ENCODE measurements at places on chromosomes 13 and 19.

DNA sequence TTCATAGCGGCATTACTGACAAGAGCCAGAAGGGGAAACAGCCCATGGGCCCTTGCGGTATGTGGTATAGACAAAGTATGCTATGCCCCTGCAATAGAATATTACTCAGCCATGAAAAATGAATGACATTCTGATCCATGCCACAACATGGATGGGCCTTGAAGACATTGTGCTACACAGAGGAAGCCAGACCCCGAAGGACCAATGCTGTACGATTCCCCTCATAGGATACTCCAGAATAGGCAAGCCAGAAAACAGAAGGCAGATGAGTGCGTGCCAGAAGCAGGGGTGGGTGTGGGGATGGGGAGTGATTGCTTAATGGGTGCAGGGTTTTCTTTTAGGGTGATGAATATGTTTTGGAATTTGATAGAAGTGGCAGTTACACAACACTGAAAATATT is 342.0 kb downstream of the TEX29 start:
- no peaks in the 10 kb centered on the region for H3K4me1 ChIP-seq
- H3K27ac ChIP-seq, result no peak overlapping the region
- no peaks in the 10 kb centered on the region for H3K27me3 ChIP-seq
- no peak for DNase-seq
- H3K36me3 ChIP-seq, result no peaks in the 10 kb centered on the region

DNA sequence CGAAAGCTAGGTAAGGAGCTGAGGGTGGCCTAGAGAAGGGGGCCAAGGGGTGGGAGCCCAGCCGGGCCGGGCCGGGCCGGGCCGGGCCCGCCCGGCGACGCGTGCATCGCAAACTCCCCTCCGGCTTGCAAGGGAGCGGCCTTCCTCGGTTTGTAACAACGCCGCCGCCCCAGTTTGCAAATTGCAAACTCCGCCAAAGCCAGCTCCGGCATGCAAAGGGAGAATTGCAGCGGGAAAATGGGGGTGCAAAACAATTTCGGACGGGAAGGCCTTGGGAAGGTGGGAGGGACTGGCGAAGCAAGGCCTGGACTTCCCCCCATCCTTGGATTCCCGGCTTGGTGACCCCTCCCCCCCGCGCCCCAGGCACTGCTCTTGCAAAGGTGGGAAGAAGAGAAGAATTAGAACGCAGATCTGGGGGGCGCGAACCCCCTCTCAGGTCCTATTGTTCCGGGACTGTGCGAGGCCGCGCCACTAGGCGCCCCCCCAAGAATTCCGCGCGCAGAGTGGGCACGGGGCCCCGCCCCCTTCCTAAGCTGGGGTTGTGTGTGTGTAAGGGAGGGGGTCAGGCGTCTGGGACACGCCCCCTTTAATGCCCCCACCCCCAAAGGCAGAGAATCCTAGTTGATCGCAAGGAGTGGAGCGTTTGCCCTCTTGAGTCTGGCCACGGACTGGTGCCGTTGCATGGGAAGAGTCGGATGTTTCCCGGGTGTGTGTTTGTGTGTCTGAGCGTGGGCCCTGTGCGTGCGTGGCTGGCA is 926 bp downstream of the PRR12 start:
- H3K36me3 ChIP-seq, result no peaks in the 10 kb centered on the region
- DNase-seq, result peak; percentile 71
- H3K4me1 ChIP-seq, result peaks cover 6% of the 10 kb centered on the region

DNA sequence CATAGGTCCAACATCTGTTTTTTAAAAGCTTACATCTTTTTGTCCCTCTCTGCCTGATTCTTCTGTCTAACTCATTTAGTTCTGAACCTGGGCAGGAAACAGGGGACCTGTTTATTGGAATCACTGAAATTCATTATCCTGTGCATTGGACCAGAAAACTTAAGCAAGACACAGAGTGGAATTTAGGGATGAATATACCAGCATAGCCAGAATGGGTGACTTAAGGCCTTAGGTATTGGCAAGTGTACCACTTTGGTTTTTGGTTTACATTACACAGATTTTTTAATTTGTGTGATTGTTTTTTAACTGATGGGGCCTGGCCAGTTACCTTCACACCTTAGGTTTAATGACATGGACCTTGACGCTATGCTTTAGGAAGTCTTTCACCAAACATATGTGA is 232.5 kb downstream of the GPC5 start:
- DNase-seq, result no peak
- no peaks in the 10 kb centered on the region for H3K4me1 ChIP-seq
- no peak overlapping the region for H3K27ac ChIP-seq
- no peak overlapping the region for H3K4me3 ChIP-seq

DNA sequence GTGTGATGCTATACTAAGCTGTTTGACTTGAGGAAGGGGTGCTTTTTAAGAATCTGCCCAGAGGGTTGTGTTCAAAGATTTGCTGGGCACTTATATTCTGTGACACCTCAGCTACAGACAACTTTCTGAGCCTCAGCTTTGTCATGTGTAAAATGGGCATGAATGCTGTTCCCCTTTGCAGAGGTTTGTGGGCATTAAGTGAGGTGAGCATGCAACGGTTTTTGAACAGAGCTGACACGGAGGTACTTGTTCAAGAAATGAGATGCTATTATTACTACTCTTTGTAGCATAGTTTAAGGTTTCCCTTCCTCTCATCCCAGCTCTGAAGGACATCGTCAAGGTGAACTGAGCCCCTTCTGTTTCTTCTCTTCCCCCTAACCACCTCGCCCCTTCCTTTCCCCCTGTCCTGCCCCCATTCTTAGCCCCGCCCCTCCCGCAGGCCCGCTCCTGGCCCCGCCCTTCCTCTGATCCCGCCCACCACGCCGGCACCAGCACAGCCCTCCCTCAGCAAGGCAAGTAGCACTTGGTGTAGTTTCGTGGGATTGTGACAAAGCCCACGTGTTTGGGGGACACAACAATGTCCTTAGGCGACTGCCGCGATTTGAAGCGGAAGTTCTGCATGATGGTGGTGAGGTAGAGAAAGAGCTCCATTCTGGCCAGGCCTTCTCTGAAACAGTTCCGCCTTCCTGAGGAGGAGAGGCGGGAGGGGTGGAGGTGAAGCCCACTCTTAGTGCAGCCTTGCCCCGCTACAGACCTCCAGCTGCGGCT is 26.1 kb upstream of the CYP2A7 start:
- no peak overlapping the region for H3K27ac ChIP-seq
- no peaks in the 10 kb centered on the region for H3K36me3 ChIP-seq
- no peak overlapping the region for H3K4me3 ChIP-seq
- H3K27me3 ChIP-seq, result no peaks in the 10 kb centered on the region

- H3K4me3 ChIP-seq, result no peak overlapping the region
- H3K27ac ChIP-seq, result no peak overlapping the region
- DNase-seq, result no peak
- no peaks in the 10 kb centered on the region for H3K36me3 ChIP-seq
Observed at GRCh38 chr13:111479412-111479811, 159.0 kb downstream of the TEX29 start.

- H3K36me3 ChIP-seq, result no peaks in the 10 kb centered on the region
- H3K27me3 ChIP-seq, result no peaks in the 10 kb centered on the region
- no peak overlapping the region for H3K4me3 ChIP-seq
- DNase-seq, result no peak
- H3K4me1 ChIP-seq, result no peaks in the 10 kb centered on the region
Observed at GRCh38 chr13:35814605-35815011, 316.6 kb downstream of the DCLK1 start.

GRCh38 chr13:32047088-32047487 is 15.5 kb downstream of the FRY start:
- no peak for DNase-seq
- no peaks in the 10 kb centered on the region for H3K27me3 ChIP-seq
- H3K36me3 ChIP-seq, result no peaks in the 10 kb centered on the region
- no peak overlapping the region for H3K4me3 ChIP-seq

DNA sequence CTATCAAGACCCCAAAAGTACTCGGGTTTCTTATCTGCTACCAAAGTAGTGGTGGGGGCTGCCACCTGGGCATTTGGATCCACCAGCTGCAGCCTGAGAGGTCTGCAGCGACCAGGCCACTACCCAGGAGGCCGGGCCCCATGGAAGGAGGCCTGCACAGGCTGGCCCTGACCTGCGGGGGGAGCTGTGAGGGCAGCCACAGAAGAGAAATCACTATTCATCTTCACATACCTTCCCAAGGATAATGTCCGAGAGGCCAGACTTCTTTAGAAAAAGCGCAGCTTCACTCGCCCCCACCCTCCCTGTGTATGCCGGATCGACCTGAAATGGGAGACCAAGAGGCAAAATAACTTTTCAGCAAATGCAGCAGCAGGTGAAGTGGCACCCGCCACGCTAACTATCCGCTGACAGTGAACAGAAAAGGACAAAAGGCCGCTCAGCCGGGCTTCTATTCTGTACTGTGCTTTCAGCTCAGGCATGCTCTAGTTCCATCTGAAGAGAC is 30.1 kb downstream of the EPS15L1 start:
- no peak overlapping the region for H3K4me3 ChIP-seq
- H3K4me1 ChIP-seq, result peaks cover 11% of the 10 kb centered on the region
- H3K36me3 ChIP-seq, result peaks cover 23% of the 10 kb centered on the region
- no peak overlapping the region for H3K27ac ChIP-seq
- no peak for DNase-seq

DNA sequence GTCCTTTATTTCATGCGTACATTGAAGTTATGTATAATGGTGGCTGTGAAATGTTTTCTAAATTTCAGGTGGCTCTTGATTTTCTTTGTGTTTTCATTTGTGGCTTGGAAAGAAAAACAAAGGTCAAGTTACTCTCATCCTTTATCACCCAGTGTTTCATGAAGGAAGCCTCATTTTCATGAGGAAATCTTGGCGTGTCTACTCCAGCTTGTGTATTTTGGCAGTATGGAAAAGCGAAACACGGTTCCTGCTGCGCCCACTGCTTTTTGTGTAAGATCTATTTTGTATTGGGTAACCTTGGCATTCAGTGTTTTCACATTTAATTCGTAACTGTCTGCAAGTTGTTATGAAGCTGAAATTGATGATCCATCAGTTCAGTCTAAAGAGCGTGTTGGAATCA is 147.0 kb upstream of the RNF113B start:
- no peak overlapping the region for H3K4me3 ChIP-seq
- DNase-seq, result no peak
- H3K27me3 ChIP-seq, result no peaks in the 10 kb centered on the region
- no peaks in the 10 kb centered on the region for H3K4me1 ChIP-seq
- no peak overlapping the region for H3K27ac ChIP-seq

DNA sequence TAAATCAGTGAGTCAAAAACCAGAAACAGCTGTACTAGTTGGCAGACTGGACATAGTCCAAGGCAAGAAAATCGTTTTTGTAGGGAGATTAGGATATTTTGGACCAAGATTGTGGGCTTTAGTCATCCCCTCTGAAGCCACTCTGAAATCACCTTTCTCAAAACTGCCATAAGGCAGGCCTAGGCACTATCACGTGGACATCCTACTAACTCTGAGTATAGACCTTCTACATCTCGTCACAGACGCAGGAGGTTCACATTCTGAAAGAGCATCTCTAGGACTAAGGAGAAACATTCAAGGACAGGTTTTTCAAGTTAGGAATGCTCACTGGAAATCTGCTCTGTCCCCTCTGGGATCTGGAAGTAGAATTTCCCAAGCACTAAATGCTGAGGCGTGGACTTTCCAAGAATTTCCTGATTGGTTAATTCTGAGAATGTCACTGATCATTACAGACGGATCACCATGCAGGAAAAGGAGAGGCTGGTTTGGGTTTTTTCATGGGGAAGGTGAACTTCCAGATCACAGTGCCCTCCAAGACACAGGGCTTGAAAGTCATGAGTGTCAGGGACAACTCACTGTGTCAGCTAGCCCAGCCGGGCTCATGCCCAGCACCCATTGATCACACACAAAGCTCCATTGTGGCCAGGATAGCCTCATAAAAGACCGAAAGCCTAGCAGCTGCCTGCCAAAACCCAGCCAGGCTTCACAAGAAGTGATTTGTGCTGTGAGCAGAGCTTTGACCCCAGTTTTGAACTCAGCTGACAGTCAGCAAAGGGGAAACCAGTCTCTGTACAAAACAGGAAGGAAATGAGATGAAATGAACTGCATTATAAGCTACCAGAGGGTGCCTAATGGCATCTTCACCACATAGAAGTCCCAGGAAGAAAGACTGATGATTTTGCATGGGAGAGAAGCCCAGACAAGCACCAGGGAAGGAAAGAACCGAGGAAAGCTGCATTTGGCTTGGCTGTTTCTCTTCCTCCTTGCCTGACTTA is 2.7 kb upstream of the RUBCNL start:
- peak; percentile 79 for DNase-seq
- H3K27ac ChIP-seq, result peak overlapping the region; percentile 23
- H3K4me1 ChIP-seq, result no peaks in the 10 kb centered on the region
- no peaks in the 10 kb centered on the region for H3K36me3 ChIP-seq

- H3K27ac ChIP-seq, result peak overlapping the region; percentile 98
- peaks cover 26% of the 10 kb centered on the region for H3K4me1 ChIP-seq
- no peaks in the 10 kb centered on the region for H3K27me3 ChIP-seq
- H3K4me3 ChIP-seq, result peak overlapping the region; percentile 82
- peaks cover 20% of the 10 kb centered on the region for H3K36me3 ChIP-seq
- no peak for DNase-seq
Observed at GRCh38 chr19:58385891-58386575, 1.0 kb upstream of the RPS5 start.

GRCh38 chr13:36717017-36717416 is 43.2 kb downstream of the SERTM1 start:
- H3K4me3 ChIP-seq, result no peak overlapping the region
- H3K36me3 ChIP-seq, result no peaks in the 10 kb centered on the region

- no peaks in the 10 kb centered on the region for H3K4me1 ChIP-seq
- no peaks in the 10 kb centered on the region for H3K27me3 ChIP-seq
- H3K27ac ChIP-seq, result no peak overlapping the region
- no peak for DNase-seq
- H3K36me3 ChIP-seq, result no peaks in the 10 kb centered on the region
- no peak overlapping the region for H3K4me3 ChIP-seq
Observed at GRCh38 chr19:42477933-42478332, 35.2 kb upstream of the CXCL17 start.

- H3K27ac ChIP-seq, result peak overlapping the region; percentile 59
- H3K27me3 ChIP-seq, result no peaks in the 10 kb centered on the region
- DNase-seq, result no peak
- H3K36me3 ChIP-seq, result no peaks in the 10 kb centered on the region
- no peaks in the 10 kb centered on the region for H3K4me1 ChIP-seq
Observed at GRCh38 chr13:44259045-44260027, 114.3 kb upstream of the SERP2 start.

Measured in Peyer's patch (tissue), 4 donors.